ENCODE measurements at places on chromosomes 1 and 21.

- DNase-seq = no peak
Observed at GRCh38 chr1:224054012-224054411, 59.9 kb upstream of the FBXO28 start.

DNA sequence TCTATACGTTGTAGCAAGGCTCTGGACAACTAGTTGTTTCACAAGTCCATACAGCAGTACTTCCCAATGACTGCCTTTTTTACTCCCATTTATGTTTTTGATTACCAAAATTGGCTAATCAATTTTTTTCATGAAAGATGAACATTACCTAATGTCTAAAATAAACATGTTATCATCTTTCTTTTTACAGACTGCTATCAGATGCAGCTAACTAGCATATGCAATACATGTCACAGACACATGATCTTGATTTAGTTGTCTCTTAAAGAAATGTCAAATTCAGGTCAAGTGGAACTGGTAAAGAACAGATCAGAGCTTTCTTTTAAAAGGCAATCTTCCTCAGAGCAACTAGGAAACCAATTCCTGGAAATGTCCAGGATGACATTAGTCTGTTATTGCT lies 630 bp upstream of the DBT start:
- no peak for DNase-seq

GRCh38 chr1:231924180-231924579 lies 297.6 kb downstream of the DISC1 start:
- no peak for DNase-seq

DNA sequence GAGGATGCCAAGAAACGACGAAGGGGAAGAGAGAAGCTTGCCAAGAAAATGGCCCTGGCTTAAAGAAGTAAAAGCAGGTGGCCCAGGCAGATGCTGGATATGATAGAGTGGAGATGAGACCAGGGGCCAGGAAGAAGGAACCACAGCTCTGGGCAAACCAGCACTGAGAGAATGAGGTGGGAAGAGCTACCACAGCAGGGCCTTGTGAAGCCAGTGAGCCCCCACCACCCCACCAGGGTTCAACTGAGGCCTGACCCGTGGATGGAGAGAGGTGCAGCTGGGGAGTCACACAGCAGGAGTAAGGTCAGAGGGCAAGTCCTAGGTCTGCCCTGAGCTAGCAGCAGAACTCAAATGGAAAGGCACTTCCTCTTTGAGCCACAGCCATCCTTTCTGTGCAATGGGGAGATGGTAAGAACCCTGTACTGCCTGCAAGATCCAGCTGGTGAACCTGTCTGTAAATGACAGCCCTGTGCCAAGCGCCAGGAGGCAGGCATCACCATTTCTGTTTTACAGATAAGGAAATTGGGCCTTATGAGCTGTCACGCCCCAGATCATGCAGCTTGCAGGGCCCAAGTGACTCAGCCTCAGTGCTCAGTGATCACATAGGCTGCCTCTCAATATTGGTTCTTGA lies 8.5 kb downstream of the SH3BGRL3 start:
- DNase-seq = no peak

DNA sequence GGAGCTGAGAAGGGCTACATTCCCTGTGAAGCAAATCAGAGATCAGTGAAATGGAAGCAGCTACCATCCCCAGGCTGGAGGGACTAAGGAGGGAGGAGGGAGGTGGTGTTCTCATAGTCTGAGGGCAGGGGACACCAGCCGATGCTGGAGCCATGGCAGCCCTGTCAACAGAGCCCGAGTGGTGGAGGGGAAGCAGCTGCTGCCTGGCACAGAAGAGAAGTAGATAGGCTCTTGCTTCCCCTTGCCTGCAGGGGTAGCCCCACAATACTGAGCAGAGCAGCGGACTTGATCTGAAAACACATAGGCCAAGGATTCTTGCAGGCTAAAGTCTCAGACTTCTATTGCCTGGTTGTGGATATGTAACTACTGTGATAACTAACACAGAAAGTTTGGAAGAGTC lies 255.1 kb downstream of the FGGY start:
- no peak for DNase-seq

DNA sequence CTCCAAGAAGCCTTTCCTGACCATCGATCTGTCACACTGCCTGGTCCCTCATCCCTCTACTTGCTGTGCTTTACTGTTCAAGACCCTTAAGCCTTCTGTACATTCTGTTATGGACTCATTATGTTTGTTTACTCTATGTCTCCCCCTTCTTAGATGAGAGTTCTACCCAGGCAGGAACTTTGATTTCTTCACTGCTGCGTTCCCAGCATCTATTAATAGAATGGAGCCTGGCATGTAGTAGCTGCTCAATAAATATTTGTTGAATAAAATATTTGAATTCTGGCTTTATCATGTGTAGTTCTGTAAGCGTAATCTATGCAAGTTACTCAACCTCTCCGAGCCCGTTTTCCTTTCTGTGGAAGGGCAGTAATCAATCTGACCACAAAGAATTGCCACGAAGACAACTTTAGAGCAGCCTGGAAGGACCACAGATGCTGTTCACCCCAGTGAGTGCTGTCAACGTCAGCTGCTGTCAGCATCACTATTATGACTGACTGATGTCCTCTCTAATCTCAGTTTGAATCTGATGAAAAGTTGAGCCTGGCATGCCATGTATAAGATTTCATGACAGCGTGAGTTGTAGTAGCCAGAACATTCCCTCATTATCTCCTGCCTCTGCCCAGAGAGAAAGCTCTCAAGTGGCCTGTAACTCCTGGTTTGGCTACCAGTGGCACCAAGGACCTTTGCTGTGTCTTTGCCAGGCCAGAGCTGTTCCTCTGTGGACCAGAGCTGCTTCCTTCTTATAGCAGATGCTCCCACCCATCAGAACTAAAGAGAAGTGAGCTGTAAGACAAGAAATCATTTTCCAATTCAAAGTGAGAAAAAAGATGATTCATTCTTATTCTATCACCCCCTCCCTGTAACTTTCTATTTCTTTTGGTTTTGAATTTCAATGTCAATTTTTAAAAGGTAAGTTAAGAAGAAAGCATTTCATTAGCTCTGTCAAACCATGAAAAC lies 94.5 kb downstream of the PRDM2 start:
- no peak for DNase-seq

- no peak for DNase-seq
Observed at GRCh38 chr1:234584926-234585325, 25.1 kb downstream of the IRF2BP2 start.

- no peak for DNase-seq
Observed at GRCh38 chr21:33302796-33303195, 22.0 kb upstream of the IFNAR1 start.

DNA sequence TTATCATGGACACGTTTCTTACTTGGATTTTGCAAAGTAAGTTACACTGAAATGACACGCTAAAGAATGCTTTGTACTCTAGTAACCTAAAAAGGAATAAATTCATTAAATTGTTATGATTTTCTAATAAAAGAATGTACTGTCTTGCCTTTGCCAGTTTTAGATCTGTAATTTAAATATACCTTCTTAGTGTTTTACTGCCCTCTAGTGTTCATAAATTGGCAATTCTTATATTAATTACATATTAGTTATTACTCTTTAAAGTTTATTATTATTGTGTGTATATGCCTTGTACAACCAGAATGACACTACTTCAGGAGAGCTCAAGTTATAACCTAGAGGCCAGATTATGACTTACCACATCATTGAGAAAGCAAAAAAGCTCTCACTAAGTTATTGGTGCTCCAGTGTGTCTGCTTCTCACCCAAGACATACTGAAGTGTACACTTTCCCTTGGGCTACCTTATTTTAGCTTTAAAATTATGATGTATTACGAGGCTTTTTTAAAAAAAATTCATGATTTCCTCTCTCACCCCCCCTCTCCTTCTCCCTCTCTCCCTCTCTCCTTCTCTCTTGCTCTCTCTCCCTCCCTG lies 169.9 kb downstream of the HS2ST1 start:
- no peak for DNase-seq

DNA sequence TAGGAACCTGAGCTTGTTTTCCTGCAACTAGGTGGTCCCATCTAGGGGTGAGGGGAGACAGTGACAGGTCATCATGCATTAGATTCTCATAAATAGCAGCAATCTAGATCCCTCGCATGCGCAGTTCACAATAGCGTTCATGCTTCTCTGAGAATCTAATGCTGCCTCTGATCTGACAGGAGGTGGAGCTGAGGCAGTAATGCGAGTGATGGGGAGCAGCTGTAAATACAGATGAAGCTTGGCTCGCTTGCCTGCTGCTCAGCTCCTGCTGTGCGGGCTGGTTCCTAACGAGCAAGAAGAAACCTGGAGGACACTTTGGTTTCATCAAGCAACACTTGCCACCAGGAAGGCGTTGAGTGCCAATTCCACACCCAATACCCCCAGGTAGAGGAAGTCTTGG lies 95.1 kb upstream of the OLIG2 start:
- no peak for DNase-seq

GRCh38 chr1:7106442-7107108 lies 321.3 kb downstream of the CAMTA1 start:
- no peak for DNase-seq

GRCh38 chr21:34941162-34941561 lies 107.9 kb downstream of the RUNX1 start:
- DNase-seq = no peak

GRCh38 chr1:25880518-25880917 lies 5.0 kb upstream of the PAQR7 start:
- no peak for DNase-seq

DNA sequence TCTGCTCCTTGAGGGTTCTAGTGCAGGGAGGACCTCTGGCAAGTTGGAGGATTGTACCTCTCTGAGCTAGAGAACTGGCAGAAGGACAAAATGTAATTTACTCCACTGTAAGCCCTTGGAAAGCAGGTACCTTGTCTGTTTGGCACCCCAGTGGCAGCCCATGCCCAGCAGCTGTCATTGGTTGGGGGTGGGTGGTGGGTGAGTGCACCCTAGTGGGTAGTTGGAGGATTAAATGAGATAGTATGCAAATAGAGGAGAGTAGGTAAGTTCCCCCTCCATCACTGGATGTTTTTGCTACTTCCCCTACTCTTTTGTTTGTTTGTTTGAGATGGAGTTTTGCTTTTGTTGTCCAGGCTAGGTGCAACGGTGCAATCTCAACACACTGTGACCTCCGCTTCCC lies 69.8 kb downstream of the RYR2 start:
- DNase-seq = no peak

DNA sequence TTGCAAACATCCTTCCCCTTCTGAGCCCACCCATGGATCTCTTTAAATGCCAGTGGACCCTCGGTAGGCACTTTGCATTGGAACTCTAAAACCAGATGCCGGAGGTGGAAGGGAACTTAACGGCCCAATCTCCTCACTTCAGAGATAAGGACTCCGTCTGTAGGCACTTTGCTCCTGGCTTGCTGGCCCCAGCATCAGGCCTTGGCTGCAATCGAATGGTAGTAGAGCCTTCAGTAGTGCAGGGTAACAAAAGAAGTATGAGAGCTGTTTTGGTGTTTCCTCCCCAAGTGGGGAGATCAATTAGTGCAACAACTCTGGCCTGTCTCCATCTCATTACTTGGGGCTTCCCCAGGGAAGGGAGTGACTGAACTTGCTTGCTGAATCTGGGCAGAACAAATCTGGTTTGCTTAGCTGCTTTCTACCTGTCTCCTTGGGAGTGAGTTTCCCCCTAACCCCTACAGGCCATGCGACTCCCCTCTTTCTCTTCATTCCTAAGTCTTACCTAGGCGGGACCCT lies 70.8 kb downstream of the TENT5C start:
- DNase-seq = no peak

DNA sequence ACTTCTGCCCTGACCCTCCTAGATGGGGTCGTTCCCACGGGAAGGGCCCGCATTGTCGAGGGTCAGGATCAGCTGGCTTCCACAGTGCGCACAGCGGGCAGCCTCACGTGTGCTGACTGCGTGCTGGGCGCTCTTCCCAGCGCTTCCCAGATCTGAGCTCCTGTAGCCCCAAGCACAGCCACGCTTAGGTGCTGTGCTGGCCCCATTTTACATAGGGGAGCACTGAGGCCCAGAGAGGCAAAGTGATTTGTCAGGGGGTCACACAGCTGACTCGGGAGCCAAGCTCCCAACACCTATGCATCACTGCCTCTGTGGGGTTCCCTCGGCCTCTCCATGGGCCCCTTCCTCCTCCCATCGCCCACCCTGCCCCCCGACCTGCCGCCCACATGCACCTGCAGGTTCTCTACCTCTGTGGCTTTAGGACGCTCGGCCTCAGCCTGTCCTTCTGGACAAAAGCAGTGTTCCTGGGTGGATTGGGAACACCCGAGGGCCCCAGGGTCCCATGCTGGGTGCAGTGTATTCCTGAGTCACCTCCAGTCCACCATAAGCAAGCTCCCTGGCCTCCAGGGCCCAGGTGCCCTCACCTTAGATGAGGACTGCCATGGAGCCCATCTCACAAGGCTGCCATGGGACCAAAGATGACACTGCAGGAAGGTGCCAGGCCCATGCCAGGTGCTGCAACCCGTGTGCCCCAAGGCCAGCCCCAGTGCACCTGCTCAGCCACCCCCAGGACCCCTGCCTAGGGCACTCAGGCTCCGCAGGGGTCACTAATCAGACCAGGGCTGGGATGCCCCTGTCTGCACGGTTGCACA lies 23.3 kb downstream of the TFF3 start:
- no peak for DNase-seq

DNA sequence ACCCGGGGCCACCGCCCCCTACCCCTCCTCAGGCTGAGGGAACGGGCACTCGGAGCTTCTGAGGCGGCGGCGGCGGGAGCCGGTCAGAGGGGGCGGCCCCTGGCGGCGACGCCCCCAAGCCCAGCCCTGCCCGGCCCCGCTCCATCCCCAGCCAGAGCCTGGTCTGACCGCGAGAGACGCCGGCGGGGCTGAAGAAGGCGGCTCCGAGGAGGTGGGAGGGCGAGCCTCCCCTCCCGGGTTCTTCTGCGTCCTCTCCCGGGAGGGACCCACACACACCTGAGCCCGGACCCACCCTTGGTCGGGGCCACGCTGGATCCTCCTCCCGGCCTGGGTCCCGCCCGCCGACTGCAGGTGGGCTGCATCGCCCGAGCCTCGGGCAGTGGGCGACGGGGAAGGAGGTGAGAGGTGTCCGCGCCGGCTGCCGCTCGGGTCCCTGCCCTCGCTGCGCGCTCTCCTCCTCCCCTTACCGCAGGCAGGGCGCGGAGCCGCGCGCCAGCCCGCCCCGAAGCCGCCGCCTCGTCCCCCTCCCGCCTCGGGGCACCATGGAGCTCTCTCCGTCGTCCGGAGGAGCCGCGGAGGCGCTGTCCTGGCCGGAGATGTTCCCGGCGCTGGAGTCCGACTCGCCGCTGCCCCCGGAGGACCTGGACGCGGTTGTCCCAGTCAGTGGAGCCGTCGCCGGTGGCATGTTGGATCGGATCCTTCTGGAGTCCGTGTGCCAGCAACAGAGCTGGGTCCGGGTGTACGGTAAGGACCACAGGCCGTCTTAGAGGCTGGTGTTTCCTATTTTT lies at the start of gene RASAL2:
Gene RASAL2, plus strand, starts transcription at position 154 of the 788 bp plus-strand sequence. Its CDS starts 389 bp downstream, at position 543.
- no peak for DNase-seq

DNA sequence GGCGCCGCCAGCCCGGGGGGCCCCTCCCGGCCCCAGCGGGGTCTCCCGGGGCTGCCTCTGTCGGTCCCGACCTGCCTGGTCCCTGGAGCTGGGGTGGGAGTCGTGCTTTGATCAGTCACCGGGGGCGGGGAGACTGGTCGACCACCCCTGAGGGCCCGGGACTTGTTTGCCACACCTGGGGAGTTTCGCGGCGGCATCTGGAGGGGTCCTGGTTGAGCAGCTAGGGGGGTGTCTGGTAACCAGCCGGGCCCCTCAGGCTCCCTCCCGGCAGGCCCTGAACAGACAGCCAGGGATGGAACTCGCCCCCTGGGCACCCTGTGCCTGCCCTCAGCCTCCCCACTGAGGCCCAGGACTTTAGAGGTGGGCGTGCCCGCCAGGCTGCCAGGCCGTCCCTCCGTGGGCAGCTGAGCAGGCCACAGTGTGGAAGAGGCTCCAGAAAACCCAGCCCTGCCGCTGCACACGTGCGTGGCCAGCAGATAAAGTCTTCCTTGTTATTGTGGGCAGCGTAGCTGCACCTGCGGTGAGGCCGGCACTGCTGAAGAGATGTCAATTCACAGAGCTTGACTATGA lies 13.3 kb upstream of the SAMD11 start:
- no peak for DNase-seq

Measured in fibroblast of skin of left biceps (primary cell).